ENCODE measurements at places on chromosomes 16 and 17. TPM values are rescaled to one million over a fixed set of nuclear protein-coding genes. Genes with fewer than 3 reads are reported as not detected.

DNA sequence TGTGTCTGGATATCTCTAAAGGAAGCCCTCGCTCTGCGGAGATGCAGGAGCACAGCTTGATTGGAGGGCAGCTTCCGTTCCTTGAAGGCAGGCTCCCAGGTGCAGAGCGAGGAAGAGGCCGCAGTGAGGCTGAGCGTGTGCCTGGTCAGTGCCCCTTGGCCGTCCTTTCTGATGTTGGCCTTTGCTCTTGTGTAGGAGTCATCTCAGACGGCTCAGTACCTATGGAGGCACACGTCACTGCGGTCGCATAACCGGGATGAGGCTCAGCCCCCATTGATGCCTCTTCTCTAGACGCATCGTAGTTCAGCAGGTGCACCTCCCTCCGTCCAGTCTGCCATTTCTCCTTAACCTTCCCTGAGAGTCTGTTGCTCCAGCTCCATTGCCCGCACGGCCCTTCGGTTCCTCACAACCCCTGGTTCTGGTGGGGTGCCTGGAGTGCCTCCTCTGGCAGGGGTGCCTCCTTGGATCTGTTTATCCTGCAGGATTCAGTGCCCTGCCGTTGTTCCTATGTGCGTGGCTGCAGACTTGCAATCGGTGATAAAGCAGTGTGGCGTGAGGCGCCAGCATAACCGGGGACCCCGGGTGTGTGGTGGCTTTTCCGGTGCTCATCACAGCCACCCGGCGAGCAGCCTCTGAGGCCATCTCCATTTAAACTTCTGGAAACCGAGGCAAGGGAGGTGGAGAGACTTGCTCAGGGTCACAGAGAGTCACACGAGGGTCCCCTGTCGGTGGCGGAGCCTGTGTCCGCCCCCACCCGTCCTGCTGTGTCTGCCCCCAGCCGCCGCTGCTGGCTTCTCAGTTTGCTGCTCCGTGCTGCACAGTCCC lies 188.8 kb upstream of the CHMP6 start:
- no peaks in the 10 kb centered on the region for H3K36me3 ChIP-seq
- peaks cover 4% of the 10 kb centered on the region for H3K4me1 ChIP-seq
- H3K27me3 ChIP-seq: no peaks in the 10 kb centered on the region
- no peak for DNase-seq
- H3K4me3 ChIP-seq: no peak overlapping the region
- no peak overlapping the region for H3K27ac ChIP-seq

DNA sequence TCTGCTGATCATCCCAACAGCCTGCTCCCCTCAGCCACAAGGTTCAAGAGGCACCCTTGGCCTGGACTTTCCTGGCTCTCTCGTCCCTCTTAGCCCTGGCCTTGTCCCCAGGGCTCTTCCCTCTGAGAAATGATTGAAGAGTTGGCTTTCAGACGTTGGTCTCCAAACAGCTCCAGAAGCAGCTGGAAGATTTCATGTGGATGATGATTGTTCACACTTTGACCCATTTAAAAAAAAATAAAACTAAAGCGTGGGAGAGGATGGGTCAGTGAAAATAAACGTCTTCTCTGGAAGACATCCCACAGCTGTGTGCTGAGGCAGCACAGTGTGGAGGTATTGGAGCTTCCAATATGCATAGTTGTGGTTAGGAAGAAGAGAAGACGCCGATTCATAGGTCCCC lies 54.7 kb upstream of the CDH11 start:
- DNase-seq: no peak
- H3K27me3 ChIP-seq: no peaks in the 10 kb centered on the region
- no peaks in the 10 kb centered on the region for H3K36me3 ChIP-seq
- H3K4me1 ChIP-seq: no peaks in the 10 kb centered on the region
- H3K27ac ChIP-seq: no peak overlapping the region
- H3K4me3 ChIP-seq: no peak overlapping the region

Gene KCNJ18
- total RNA-seq: not detected

GRCh38 chr16:2854700-2855309 lies 3.2 kb downstream of the PRSS22 start:
- H3K36me3 ChIP-seq: no peaks in the 10 kb centered on the region
- H3K4me3 ChIP-seq: no peak overlapping the region
- peak; percentile 80 for DNase-seq
- H3K4me1 ChIP-seq: peaks cover 7% of the 10 kb centered on the region
- peaks cover 2% of the 10 kb centered on the region for H3K27me3 ChIP-seq

Gene HS3ST3A1
- 6.6 TPM for total RNA-seq

DNA sequence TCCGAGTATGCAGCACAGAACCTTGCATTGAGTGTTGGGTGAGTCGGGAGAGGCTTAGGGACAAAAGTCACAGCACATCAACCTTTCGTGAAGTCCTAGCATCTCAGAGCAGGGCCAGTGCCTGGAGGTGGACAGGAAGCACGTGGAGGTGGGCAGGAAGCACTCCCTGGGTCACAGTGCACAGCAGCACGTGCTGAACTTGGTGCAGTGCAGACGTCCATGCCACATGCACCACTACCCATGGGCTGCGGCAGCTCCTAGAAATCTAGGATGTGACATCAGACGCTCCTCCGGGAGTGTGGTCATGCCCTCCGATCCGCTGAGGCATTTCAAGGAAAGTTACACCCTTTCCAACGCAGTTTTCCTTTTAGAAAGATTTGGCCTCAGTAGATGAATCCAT lies 83.4 kb upstream of the CHMP6 start:
- H3K27ac ChIP-seq: no peak overlapping the region
- H3K27me3 ChIP-seq: no peaks in the 10 kb centered on the region
- DNase-seq: no peak
- H3K36me3 ChIP-seq: no peaks in the 10 kb centered on the region
- no peak overlapping the region for H3K4me3 ChIP-seq
- H3K4me1 ChIP-seq: no peaks in the 10 kb centered on the region

- no peak for DNase-seq
- no peak overlapping the region for H3K27ac ChIP-seq
- H3K36me3 ChIP-seq: no peaks in the 10 kb centered on the region
- peaks cover 46% of the 10 kb centered on the region for H3K27me3 ChIP-seq
Measured at GRCh38 chr16:2468725-2469398, 2.2 kb upstream of the NTN3 start.

DNA sequence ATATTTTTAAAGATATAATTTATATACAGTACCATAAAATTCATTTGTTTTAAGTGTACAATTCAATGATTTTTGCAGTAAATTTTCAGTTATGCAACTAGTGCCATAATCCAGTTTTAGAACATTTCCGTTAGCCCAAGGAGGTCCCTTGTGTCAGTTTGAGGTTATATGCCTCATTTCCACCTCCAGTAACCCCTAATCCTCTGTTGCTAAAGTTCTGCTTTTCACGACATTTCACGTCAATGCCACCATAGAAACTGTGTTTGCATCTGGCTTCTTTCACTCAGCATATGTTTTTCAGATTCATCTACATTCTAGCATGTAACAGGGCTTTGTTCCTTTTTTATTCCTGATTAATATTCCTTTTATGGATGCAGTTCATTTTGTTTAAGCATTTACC lies 42.4 kb upstream of the NUDT7 start:
- H3K36me3 ChIP-seq: no peaks in the 10 kb centered on the region
- no peak overlapping the region for H3K4me3 ChIP-seq
- no peak for DNase-seq
- no peaks in the 10 kb centered on the region for H3K27me3 ChIP-seq
- no peak overlapping the region for H3K27ac ChIP-seq
- no peaks in the 10 kb centered on the region for H3K4me1 ChIP-seq

Gene PRSS33
- total RNA-seq: not detected

- H3K4me3 ChIP-seq: no peak overlapping the region
- no peaks in the 10 kb centered on the region for H3K27me3 ChIP-seq
- no peaks in the 10 kb centered on the region for H3K4me1 ChIP-seq
- H3K27ac ChIP-seq: no peak overlapping the region
- no peak for DNase-seq
- H3K36me3 ChIP-seq: no peaks in the 10 kb centered on the region
Measured at GRCh38 chr17:73067075-73067474, 25.4 kb downstream of the SLC39A11 start.

DNA sequence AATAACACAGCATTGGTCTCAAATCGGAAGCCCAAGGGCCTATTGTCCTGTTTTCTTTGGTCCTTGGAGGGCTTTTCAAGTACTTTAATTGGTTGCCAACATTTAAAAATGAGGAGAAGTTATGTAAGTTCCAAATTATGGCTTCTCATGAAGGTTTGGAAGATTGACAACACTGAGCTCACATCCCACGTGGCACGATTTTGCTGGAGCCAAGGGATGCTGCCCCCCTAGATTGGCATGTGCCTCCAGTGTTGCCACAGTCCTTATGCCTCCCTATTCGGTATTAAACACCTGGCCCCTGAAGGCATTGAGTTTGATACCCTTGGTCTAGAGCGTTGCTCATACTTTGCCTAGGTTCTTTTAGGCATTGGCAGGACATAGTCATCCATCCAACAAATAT lies 108.0 kb downstream of the ZNF18 start:
- DNase-seq: no peak
- H3K4me3 ChIP-seq: no peak overlapping the region
- H3K27ac ChIP-seq: no peak overlapping the region
- H3K36me3 ChIP-seq: no peaks in the 10 kb centered on the region
- H3K4me1 ChIP-seq: no peaks in the 10 kb centered on the region
- H3K27me3 ChIP-seq: no peaks in the 10 kb centered on the region

GRCh38 chr16:63287401-63287800 lies 1251.2 kb upstream of the CDH8 start:
- no peaks in the 10 kb centered on the region for H3K4me1 ChIP-seq
- H3K36me3 ChIP-seq: no peaks in the 10 kb centered on the region
- DNase-seq: no peak

DNA sequence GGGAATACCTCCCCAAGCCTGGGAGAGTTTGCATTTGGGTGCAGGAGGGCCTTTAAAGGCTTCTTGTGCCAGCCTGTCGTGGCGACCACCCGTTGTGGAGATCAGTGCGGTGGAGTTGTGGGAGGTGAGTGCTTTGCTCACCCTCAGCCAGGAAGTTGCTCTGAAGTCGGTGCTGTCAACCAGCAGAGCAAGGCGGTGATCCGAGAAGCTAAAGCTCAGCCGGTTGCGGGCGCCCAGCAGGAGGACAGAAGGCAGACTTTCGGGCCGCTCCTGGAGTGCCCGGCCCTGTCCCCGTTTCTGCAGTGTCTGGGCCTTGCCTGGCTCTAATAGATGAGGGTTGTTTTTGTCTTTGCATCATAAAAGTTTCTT lies 1.4 kb downstream of the UBE2I start:
- H3K4me3 ChIP-seq: peak overlapping the region; percentile 98
- no peak for DNase-seq
- H3K27me3 ChIP-seq: no peaks in the 10 kb centered on the region
- H3K4me1 ChIP-seq: peaks cover 4% of the 10 kb centered on the region
- peaks cover 16% of the 10 kb centered on the region for H3K36me3 ChIP-seq

DNA sequence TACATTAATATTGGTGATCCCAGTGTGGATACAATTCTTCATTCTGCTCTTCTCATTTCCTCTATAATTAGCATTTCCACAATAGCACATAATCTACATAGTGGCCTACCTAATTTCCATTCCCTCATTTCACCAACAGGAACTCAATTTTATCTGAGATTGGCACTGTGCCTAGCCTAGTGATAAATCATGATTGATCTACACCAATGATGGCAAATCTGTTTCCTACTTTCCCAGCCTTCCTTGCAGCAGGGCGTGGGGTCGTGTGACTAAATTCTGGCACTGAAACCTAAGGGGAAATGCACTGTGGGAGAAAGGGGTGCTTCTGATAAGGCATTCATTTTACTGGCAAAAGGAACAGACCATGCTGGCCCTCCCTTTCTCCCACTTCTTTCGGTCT lies 66.6 kb upstream of the TOM1L1 start:
- DNase-seq: no peak
- H3K4me3 ChIP-seq: no peak overlapping the region
- no peak overlapping the region for H3K27ac ChIP-seq
- no peaks in the 10 kb centered on the region for H3K4me1 ChIP-seq
- no peaks in the 10 kb centered on the region for H3K27me3 ChIP-seq

Gene VAT1
- 295 TPM for total RNA-seq

Gene ARHGDIG
- 1.2 TPM for total RNA-seq

DNA sequence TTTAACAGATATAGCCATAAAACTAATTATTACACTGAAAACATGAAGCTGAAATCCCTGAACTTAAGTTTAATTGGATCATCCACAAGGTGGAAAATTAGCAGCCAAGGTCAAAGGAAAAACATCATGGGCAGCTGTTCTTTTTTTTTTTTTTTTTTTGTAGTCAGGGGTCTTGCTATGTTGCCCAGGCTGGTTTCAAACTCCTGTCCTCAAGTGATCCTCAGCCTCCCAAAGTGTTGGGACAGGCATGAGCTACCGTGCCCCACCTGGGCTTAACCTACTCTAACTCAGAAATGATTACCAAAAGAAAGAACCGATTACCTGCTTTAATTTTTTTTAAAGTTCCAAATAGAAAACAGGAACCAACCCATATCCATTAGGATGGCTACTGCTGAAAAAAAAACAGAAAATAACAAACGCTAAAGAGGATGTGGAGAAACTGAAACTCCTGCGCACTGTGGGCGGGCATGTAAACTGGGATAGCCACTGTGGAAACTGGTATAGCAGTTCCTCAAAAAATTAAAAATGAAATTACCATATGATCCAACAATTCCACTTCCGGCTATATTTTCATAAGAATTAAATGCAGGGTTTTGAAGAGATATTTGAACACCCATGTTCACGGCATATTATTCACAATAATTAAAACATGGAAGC lies 8.6 kb downstream of the CMC2 start:
- no peaks in the 10 kb centered on the region for H3K4me1 ChIP-seq
- H3K36me3 ChIP-seq: no peaks in the 10 kb centered on the region
- DNase-seq: no peak
- no peak overlapping the region for H3K27ac ChIP-seq

- no peaks in the 10 kb centered on the region for H3K27me3 ChIP-seq
- DNase-seq: no peak
- no peaks in the 10 kb centered on the region for H3K4me1 ChIP-seq
- H3K36me3 ChIP-seq: peaks cover 8% of the 10 kb centered on the region
Measured at GRCh38 chr16:28187595-28188004, 24.2 kb downstream of the XPO6 start.

- H3K4me1 ChIP-seq: peaks cover 3% of the 10 kb centered on the region
- DNase-seq: peak; percentile 48
- peaks cover 36% of the 10 kb centered on the region for H3K36me3 ChIP-seq
- H3K27me3 ChIP-seq: no peaks in the 10 kb centered on the region
- H3K27ac ChIP-seq: no peak overlapping the region
- H3K4me3 ChIP-seq: peak overlapping the region; percentile 77
Measured at GRCh38 chr17:41687828-41688640, 651 bp upstream of the EIF1 start.

GRCh38 chr16:87652799-87653198 lies 50.5 kb downstream of the JPH3 start:
- H3K27me3 ChIP-seq: no peaks in the 10 kb centered on the region
- no peaks in the 10 kb centered on the region for H3K4me1 ChIP-seq
- H3K27ac ChIP-seq: no peak overlapping the region
- no peaks in the 10 kb centered on the region for H3K36me3 ChIP-seq
- H3K4me3 ChIP-seq: no peak overlapping the region

Measured in H1 (cell line).